Frontal cortex (tissue), 4 donors: ENCODE measurements at places on chromosomes 11 and 22.

DNA sequence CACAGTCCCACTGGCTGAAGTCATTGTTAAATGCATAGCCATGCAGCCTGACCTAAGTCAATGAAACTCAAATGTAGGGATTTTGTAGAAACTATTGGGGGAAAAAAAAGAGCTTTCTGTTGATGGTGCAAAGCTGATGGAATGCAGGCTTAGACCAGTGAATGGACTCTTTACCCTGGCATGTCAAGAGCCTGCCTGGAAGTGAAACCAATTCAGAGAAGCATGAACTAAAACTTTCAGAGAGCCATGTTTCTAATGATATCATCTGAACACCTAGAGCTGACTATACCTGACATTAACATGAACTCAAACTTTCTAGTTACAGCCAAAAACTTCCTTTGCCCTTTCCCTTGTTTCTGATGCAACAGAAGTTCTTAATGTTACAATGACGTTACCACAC is 89.0 kb downstream of the APIP start:
- no peak for DNase-seq

DNA sequence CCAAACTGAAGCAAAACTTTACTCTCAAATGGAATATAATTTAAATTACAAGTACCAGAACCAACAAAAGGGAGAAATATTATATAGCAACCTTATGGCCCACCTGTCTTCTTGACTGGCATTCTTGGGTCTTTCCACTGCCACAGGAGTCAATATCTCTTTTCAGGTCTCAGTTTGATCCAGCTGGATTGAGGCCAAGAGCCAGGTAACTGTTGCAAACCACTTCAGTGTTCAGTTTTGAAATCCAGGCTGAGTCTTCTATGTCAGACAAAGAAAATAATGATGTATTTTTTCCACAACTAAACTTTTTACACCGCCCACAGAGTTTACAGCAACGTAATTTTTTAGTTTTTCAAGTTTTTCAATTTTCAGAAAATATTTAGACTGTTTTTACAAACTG is 648 bp downstream of the DLG2 start:
- DNase-seq: no peak

DNA sequence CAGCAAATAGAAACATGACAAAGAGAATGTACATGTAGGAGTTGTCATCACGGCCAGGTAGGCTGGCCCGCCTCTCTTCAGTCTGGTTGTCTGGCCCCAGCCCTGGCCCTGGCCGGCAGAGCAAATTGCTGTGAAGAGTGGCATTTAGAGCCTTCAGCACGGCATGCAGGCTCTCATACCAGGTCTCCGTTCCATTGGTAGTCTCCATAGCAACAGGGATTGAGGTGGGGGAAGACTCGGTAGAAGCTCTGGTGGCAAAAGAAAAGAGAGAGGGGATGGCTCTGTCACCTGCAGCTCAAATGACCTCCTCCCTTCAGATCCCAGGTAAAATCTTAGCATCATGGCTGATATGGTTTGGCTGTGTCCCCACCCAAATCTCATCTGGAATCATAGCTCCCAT is 10.0 kb downstream of the KCNE3 start:
- DNase-seq: no peak

- DNase-seq: no peak
These were observed 375.1 kb downstream of the METTL15 start for GRCh38 chr11:28483072-28483867.

GRCh38 chr11:130902380-130902779 is 13.9 kb downstream of the SNX19 start:
- no peak for DNase-seq

GRCh38 chr11:72040491-72041363 is 39.6 kb downstream of the NUMA1 start:
- DNase-seq: peak; percentile 41

DNA sequence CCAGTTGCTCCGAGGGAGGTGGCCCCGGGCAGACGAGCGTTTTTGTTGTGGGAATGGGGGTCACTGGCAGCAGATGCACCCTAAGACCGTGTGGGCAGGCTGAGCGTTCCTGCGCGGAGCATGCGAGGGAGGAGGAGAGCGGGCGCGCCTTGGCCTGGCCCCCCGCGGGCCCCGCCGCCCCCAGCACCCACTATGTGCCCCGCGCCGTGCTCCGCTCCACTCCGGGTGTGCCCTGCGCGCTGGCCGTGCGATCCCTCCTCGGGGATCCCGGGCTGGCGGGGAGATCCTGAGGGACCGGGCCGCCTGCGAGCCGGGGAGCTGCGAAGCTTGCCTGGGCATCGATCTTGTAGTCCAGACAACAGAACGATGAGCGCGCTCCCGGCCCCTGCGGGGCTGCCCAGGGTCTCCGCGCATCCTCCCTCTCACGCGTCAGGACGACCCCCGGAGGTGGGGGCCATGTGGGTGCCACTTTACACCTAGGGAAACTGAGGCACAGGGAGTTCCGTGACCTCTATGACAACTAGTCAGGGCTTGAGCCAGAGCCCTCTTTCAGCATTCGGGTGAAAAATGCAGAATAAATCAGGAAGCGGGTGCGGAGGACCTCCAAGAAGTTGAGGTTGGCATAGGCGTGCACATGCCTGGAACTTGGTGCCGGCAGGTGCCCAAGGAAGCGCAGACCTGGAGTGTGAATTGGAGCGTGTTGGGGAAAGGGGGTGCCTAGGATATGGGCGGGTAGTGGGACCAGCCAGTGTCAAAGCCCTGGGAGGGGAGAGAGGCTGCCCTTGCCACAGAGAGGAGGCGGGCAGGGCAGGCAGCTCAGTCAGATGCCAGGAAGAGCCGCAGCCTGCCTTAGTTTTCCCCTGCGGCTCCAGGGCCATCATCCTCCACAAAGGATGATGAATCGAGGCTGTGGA is 1.3 kb upstream of the KMT5B start:
- no peak for DNase-seq

- DNase-seq: no peak
These were observed 21.4 kb downstream of the MN1 start for GRCh38 chr22:27780161-27780575.

DNA sequence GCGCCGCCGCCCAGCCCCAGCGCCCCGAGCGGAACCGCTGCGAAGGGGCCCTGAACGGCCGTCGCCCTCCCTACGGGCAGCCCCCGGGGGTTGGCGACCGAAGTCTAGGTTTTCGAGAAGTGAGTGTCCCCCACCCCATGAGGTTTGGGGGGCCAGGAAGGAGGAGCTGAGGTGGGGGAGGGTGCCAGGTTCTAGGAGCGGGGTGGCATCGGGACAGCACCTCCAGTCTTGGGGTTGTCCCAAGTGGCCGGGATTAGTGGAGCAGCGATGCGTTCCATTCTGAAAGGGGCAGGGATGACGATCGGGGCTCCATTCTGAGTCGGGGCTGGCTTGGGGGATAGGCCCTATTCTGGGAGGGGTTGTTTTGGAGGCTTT is 408 bp downstream of the PPP2R5B start:
- DNase-seq: peak; percentile 64

DNA sequence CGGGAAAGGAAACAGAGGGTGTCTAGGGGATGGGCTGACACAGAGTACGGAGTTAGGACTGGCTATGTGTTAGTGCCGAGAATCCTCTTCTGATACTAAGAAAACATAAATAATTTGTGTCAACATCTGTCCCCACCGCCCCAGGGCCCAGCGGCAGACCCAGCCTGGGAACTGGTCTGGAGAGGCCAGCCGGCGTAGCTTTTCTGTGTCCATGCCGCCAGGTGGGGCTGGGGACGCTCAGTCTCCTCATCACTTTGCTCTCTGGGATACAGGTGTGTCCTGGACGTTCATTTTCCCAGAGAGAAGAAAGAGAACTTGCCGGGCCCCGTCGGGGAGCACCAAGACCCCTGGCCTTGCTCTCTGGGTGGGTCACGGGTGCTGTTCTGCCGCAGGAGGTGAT is 54.7 kb downstream of the WNT7B start:
- no peak for DNase-seq

- DNase-seq: no peak
These were observed 24.5 kb upstream of the MMP8 start for GRCh38 chr11:102749101-102749722.

DNA sequence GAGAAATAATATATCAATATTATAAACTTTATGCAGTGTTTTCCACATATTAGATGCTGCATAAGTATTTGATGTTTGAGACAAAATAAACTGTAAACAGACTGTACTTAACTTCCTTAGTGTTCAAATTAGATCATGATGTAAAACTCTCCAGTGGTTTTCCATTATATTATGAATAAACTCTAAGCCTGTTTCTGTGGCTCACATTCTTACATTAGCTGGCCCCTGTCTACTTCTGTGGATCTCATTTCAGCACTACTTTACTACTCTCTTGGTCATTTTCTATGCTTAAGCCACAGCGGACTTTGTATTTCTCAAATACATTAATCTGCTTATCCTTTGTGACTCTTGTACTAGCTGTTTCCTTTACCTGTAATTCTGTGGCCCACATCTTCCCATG is 55.6 kb downstream of the ARHGEF12 start:
- DNase-seq: no peak

- DNase-seq: no peak
These were observed 26.1 kb downstream of the MOB2 start for GRCh38 chr11:1460396-1460985.

- no peak for DNase-seq
These were observed 8.6 kb downstream of the NAT10 start for GRCh38 chr11:34114014-34114413.

GRCh38 chr22:31151872-31152271 is 8.1 kb upstream of the RNF185 start:
- DNase-seq: no peak

- no peak for DNase-seq
These were observed 47.4 kb upstream of the RAB1B start for GRCh38 chr11:66221012-66221411.

DNA sequence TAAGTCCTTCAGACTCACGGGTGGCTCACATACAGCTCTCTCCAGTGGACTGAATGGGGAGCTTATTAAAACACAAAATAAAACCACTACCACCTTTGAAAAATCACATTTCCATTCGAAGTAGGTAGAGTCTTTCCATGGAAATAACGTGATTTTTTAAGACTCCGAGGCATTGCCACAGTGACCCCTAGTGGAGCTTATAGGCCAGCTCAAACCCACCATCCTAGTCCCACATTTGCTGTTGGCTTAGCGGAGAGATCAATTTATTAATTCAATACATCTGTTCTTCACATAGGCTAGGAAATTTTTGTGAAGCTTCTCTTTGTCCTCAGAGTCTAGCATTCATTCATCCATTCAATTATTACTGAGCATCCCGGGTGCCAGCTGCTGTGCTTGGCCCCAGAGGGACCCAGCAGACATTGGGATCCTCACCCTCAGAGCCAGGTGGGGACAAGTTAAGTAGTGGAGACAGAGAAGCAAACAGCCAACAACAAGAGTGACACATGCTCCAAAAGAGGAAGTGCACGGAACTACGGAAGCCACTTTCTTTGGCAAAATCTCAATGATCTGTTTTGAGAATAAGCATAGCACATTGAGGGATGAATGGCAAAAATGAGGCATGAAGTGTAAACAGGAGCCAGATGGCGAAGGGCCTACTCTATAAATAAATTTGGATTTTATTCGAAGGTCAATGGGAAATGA is 10.2 kb upstream of the P4HA3 start:
- no peak for DNase-seq

DNA sequence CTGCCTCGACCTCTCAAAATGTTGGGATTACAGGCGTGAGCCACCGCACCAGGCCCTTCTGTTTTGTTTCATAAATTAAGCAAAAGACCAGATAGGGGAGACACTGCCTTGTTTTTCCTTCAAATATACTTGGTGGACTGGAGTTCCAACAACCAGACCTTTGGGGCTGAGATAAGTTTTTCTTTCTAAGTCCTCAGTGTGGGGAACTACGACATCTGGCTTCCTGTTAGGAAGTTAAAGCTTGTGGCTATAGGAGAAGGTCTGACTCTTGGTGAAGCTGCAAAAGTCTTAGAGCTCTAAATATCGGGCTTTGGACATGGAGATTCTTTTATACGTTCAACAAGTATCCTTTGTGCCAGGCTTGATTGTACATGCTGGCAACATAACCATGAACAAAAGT is 64.1 kb upstream of the EED start:
- DNase-seq: no peak

DNA sequence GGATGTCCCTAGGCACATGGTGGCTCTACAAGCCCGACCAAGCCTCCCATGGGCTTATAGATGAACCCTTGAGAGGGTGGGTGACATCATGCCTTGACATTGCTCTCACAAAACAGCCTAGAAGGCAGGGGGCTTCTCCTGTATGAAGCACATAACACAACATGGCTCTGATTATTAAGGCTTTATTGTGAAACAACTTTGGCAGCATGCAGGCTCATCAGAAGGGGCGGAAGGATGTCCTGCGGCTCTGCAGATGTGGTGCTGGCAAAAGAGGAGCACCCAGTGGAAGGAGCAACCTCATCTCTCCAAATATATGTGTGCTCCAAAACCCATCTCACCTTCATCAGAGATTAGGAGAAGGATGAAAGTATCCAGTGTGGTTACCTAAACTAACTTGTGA is 100.4 kb downstream of the MPPED2 start:
- no peak for DNase-seq

- DNase-seq: no peak
These were observed 137.4 kb downstream of the HIPK3 start for GRCh38 chr11:33394431-33395109.

DNA sequence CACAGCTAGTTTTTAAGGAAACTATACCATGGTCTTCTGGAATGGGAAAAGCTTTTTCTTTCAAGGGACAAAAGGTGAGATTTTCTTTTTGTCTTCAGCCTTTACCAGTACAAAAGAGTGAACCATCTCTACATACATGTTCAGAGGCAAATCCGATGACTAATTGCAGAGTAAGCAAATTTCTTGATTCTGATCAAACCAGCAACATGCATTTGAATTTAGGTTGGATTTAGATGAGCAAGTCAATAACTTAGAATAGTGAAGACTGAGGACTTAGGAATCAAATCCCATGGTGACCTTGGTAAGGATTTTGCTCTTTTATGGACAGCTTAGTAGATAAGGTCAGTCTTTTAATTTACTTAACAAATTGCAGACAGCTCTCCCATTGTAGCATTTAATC is 65.9 kb upstream of the BLID start:
- no peak for DNase-seq

GRCh38 chr22:39177791-39178190 is 25.3 kb upstream of the CBX7 start:
- DNase-seq: no peak
